ENCODE measurements at places on chromosomes 1 and 21.

GRCh38 chr21:46012154-46012553 is 30.6 kb downstream of the COL6A1 start:
- DNase-seq, result no peak

- no peak for DNase-seq
Observed at GRCh38 chr1:7616076-7616832, 154.8 kb upstream of the VAMP3 start.

DNA sequence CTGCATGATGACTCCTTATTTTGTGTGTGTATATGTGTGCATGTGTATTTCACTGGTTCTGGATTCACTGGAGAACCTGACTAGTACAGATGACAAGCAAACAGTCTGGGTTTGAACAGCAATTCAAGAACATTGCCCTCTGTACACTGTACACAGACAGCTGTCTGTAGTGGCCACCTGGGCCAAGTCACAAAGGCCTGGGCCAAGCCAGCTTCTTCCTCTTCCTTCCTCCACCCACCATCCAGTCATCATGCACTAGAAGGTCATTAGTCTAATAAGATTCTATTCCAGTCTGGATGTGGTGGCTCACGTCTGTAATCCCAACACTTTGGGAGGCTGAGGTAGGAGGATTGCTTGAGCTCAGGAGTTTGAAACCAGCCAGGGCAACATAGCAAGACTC is 155.9 kb downstream of the ELAVL4 start:
- DNase-seq, result no peak

GRCh38 chr21:34133802-34134201 is 60.4 kb downstream of the MRPS6 start:
- no peak for DNase-seq

GRCh38 chr1:24235921-24236788 is 49.1 kb upstream of the IFNLR1 start:
- DNase-seq, result no peak

- DNase-seq, result no peak
Observed at GRCh38 chr1:180003026-180003695, 48.6 kb downstream of the CEP350 start.

DNA sequence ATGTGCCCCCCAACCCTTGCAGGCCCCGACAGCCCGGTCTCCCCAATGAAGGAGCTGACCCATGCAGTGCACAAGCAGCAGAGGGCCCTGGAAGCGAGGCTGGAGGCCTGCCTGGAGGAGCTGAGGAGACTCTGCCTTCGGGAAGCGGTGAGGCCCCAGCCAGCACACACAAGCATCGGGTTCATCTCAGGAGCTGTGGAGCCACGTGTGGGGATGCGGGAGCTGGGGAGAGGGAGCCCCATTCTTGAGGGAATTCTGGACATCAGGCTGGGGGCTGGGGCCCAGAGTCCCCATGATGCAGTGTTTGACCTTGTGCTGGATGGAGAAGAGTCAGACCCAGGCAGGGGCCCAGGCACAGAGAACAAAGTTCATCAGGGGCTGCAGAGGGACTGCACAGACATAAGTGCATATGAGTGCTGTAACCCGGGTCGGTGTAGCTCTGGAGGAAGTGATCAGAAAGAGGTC is 4.8 kb downstream of the INAVA start:
- no peak for DNase-seq

DNA sequence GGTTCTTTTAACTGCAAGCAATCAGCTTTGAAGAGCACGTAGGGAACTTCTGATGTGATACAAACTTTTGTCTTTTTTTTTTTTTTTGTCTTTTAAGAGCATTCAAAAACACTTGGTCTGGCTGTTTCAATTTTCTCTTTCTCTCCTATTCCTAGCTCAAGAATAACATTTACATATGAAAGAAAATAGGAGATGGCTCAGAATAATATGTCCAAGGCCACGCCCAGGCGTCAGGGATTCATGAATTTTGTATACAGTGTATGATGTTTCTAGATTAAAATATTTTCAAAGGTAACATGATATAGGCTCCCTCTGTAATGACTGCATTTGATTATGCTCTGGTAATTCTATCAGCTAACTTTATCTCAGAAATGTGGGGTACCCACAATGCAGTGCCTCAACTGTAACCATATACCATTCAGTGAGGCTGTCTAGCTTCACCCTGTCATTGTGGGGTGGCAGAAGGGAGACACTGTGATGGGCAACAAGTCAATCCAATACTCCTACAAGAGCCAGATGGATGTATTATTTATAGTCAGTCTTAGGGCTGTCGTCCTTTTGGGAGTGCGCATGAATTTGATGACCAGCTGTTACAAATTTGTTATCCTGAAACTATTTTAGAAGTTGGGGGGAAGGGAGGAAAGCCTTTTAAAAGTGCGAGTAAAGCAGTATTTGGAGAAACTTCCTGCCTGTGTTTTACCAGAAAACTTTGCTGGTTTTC is 1.5 kb upstream of the AKNAD1 start:
- DNase-seq, result no peak

DNA sequence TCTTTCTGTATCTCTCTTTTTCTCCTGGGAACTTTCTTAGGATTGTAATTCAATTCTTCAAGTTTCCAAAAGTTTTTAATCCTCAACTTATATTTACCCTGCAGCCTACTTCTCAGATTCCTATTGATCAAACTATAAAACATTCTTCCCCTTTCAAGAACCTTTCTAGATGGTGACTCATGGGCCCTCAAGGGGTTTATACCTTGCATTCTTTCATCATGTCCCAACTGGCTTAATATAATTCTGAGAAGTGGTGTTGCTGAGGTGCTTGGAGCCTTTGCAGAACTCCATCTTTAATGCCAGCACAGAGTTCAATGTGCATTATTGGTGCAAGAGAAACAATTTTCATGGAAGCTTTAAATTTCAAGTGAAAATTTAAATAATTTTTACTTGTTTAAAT is 273.4 kb downstream of the VAV3 start:
- DNase-seq, result no peak

DNA sequence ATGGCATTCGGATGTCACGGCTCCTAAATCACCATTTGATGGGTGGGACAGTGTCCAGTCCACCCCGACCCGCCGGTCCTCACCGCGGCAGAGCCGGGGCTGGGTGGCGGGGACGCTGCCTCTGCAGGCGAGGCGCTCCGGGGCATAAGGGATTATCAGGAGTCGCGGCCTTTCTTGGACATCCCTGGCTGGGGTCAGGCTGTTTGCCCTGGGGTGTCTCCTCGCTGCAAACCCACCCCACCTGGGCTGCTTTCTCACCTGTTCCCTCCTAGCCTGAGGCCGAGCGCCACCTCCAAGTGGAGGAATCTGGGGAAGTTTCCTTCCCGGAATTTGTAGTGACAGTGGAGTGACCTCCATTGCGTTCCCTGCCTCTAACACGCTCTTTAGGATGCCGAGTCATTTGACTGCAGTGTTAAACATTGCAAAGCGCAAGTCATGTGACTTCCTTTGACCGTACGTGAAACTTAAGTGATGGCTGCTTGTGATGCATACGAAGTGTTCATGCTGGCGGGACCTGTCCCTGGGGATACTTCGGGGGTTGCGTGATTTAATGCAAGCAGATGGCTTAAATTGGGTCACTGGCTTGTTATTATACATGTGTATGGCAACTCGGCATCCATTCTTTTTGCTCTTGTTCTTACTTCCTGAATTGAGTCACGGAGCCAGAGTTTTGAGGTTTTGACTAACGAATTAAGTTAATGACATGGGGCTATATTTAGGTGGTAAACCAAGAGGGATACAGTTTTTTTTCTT is 536 bp downstream of the LGALS8 start:
- peak; percentile 56 for DNase-seq

- DNase-seq, result no peak
Observed at GRCh38 chr1:36093929-36094328, 5.2 kb downstream of the ADPRS start.

DNA sequence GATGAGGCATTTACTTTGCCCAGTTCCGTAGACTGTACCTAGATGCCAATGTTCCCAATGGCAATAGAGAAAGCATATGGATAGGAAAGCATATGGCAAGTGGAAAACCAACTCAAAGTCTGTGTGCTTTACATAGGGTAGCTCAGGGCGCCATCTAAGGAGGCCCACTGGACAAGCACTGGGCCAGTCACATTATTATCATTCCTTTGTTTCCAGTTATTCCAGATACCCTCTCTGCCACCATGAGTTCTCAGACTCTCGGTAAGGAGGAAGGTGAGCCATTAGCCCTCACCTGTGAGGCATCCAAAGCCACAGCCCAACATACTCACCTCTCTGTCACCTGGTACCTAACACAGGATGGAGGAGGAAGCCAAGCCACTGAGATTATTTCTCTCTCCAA is 9.8 kb downstream of the CD101 start:
- no peak for DNase-seq

DNA sequence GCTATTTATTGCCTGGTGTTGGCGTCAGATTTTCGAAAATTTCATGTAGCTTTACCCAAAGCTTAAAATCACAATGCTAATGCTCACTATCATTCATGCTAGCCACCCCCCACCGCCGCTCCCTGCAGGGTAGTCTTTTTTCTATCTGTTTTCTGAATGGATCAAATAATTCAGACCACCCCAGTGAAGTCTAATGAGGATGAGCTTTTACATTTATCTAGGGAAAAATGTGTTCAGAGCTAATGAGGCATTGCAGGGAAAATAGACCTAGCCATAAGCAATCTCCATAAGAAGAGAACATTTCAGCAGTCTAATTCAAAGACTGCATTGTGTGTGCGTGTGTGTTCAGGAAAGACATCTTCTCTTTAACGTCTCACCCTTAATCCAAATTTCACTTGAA is 533.0 kb upstream of the PRMT6 start:
- DNase-seq, result no peak

- DNase-seq, result no peak
Observed at GRCh38 chr1:238960071-238960470, 426.3 kb upstream of the CHRM3 start.

DNA sequence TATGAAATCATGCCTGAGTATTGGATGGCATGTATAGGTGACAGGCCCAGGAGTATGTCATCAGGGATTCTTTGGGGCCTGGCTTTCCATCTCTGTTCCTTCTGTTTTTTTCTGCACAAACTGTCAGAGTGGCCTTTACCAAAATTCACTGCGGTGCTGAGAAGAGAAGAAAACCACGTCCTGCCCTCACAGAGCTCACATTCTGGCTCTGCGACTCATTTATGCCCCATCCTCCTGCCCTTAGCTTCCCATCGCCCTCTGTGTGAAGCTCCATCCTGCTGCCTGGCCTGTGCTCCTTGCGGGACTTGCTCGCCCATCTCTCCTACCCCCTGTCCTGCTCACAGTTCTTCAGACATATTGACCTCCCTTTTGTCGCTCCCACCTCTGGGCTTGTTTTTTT is 73.4 kb downstream of the HUNK start:
- no peak for DNase-seq

DNA sequence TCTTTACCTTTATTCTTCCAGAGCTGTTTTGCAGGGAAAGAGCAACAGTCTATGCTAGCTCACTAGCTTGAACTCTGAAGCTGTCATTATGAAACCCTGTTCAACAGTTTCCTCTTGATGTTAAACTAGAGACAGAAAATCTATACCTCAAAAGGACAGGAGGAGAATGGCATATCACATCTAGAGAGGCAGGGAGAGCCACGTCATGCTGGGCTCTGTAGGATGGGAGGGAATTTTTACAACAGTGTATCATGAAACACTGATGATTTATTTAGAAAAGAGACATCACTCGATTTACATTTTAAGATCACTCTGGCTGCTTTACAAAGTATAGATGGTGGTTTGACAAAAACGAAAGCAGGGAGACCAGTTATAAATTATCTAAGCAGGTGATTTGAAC is 224.9 kb upstream of the COA6 start:
- DNase-seq, result no peak

GRCh38 chr1:165411396-165411795 is 33.5 kb downstream of the RXRG start:
- no peak for DNase-seq

GRCh38 chr1:37294529-37294928 is 179.9 kb upstream of the ZC3H12A start:
- DNase-seq, result no peak
